ENCODE measurements at places on chromosomes 6 and 20.

DNA sequence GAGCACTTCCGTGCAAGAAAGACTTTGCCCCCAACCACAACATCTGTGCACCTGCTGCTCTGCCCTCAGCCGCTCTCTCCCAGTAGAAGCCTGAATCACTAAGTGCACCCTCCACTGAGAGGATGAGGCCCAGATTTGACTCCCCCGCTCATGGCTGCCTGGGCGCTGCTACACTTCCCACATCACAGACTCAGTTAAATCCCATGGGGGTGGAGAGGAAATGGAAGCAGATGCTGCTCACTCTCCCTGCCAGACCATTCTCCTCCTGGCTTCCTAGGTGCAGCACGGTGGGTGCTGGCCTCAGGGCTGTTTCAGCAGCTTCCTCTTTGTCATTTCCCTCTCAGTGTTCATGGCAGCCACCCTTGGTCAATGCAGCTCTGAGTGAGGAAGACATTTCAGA, 4.8 kb downstream of the CST5 start:
- no peak for DNase-seq

GRCh38 chr6:168554472-168554871, 113.5 kb downstream of the SMOC2 start:
- no peak for DNase-seq

GRCh38 chr6:20126102-20126752, 86.0 kb downstream of the MBOAT1 start:
- peak; percentile 7 for DNase-seq

GRCh38 chr6:51099201-51099600, 280.5 kb downstream of the TFAP2B start:
- no peak for DNase-seq

DNA sequence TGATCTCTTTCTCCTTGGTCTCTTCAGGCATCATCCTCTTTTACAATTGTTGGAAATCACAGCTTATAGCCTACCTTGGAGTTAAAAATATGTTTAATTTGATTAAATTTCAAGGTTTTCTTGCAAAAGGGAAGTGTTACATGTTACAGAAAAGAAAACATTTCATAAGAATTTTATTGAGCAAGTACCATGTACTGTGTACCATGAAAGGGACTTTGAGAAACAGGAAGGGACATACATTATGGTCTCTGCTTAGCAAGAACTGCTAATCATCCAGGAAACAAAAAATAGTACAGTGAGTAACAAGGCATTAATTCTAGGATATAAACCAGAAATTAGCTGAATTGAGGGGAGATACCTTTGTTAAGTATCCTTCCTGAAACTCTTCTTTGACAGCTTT, 145.3 kb upstream of the SPACA1 start:
- no peak for DNase-seq

- no peak for DNase-seq
Measured at GRCh38 chr6:5302220-5302946, 41.1 kb downstream of the FARS2 start.

GRCh38 chr6:163380216-163380615, 34.3 kb upstream of the QKI start:
- DNase-seq: no peak

DNA sequence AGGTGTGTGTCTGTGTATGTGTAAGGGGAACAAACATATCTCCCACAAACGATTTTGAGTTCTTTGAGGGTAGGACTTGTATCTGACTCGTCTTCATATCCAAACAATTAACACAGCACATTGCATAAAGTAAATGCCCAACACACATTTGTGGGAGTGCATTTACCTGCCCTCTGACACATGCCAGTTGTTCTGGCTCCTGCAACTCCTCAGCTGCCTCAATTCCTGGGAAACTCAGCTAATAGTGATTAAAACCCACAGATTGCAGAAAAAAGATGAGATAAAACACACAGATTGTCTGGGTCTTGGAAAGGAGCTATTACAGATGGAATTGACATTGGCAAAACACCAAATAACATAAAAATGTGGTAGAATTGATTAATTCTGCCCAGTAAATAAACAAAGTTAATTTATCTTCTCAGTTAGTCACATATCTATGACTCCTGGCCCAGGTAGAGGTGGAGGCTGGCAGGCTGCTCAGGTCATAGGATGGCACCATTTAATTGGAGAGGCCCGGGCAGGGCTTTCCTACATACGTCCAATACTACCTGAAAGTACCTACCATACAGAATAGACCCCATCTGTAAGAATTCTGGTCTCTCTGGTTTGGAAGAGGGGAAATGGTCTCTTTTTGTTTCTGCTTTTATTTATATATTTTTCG, 71.5 kb upstream of the IFNGR1 start:
- DNase-seq: no peak

DNA sequence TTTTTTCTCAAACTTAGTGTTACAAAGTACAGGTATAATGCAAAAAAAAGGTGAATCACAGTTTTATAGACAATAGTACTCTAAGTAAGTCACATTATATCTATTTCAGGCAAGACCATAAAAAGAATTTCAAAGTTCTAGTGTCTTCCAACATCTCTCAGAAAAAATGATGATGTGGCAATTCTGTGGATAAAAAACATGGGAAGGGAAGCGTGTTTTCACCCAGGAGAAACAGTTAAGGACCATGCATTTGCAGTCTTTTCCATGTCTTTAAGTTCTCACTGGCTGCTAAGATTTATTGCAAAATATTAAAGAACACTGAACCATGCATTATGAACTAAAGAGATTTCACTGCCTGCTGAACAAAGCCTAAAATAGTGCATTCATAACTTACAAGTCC, 1.8 kb downstream of the SSR1 start:
- DNase-seq: no peak

DNA sequence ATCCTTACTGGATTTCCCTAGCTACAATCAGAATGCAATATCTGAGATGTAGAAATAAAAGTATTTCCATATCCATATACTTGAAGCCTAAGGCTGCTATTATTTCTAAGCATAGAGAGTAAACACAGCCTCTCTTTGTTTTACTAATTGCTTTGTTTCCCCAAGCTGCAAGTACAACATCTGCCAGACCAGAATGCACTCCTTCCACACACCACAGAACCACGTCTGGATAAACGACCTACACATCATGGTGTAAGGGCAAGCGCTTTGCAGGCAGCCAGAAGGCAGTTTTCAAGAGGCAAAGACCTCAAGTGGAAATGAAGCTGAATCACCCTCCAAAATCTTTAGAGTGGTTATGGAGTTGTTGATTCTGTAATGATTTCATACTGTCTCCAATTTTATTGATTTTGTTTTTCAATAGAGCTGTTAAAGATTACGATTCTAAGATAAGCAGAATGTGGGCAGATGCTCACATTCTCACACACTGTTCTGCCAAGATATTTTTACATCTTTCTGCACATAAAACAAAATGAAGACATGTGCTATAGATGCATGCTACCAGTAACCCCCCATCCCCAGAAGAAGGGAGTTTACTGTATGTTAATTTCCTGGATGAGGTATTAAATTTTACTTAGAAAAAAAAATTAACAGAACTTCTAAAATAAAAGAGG, 88.8 kb downstream of the THEMIS start:
- DNase-seq: no peak
